Activated naive CD4-positive, alpha-beta T cell treated with anti-CD3 and anti-CD28 coated beads, Interleukin-2, amount 10 ng/mL, durations not matched to agents 7 days and 5 days (primary cell): ENCODE measurements at places on chromosomes 6 and 20.

- DNase-seq = no peak
Measured at GRCh38 chr20:19125508-19125907, 86.9 kb upstream of the SLC24A3 start.

GRCh38 chr6:21965953-21966539 lies 330.8 kb downstream of the PRL start:
- DNase-seq = no peak

- DNase-seq = no peak
Measured at GRCh38 chr6:149212206-149212605, 105.3 kb upstream of the TAB2 start.

- DNase-seq = no peak
Measured at GRCh38 chr6:106744781-106745180, 115.4 kb downstream of the QRSL1 start.
